ENCODE measurements at places on chromosomes 6 and 20.

GRCh38 chr6:4774715-4775493 lies 1.3 kb upstream of the CDYL start:
- DNase-seq = no peak

DNA sequence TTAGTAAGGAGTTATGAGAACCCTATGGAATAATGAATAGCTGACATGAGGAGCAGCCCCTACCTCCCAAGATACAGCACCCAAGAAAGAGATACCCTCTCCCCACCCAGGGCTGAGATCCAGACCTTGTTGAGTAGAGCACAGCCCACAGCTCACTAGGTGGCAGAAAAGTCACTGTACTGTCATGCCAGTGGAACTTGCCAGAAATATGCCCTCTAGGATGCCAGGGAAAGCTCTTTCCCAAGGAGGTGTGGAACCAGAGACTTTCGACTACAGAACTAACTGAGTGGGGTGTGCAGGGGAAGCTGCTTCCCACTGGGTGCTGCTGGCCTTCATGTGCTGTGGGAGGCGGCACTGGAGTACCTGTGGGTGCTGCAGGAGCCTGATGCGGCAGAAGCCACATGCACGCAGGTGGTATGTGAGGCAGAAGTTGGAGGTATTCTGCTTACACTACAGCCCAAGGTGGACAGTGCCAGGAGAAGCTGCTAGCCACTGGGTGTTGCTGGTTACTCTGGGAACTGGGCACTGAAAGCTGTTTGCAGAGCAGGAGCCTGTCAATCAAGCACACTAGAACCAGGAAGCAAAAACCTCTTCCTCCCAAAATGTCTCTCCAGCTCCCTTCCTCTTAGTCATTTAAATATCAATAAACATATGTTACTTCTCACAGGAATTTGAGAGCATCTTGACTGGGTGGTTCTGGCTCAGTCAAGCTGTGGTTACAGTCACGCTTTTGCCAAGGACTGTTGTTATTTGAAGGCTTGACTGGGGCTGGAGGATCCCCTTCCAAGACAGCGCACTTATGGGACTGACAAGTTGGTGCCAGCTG lies 17.8 kb downstream of the ARMC12 start:
- DNase-seq = no peak

- DNase-seq = no peak
Measured at GRCh38 chr6:42372699-42373098, 79.0 kb downstream of the TRERF1 start.

GRCh38 chr6:108168501-108169463 lies 3.0 kb downstream of the NR2E1 start:
- DNase-seq = no peak

DNA sequence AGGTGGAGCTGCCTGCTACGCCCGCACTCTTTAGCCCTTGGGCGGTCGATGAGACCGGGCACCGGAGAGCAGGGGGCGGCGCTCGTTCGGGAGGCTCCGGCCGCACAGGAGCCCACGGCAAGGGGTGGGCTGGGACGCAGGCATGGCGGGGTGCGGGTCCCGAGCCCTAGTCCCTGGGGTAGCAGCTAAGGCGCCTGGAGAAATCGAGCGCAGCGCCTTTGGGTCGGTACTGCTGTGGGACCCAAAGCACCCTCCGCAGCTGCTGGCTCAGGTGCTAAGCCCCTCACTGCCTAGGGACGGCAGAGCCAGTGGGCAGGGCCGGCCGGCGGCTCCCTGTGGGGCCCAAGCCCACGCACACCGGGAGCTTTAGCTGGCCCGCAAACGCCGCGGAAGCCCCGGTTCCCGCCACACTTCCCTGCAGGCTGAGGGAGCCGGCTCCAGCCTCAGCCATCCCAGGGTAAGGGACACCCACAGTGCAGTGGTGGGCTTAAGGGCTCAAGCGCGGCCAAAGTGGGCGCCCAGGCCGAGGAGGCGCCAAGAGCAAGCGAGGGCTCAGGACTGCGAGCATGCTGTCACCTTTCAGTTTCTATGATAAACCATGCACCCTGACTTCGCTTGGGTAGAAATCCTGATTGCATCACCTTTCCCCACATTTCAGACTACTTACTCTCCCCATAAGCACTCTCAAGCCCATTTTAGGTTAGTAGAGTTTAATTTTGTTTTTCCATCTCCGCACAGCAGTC lies 52.0 kb downstream of the MYLIP start:
- no peak for DNase-seq

DNA sequence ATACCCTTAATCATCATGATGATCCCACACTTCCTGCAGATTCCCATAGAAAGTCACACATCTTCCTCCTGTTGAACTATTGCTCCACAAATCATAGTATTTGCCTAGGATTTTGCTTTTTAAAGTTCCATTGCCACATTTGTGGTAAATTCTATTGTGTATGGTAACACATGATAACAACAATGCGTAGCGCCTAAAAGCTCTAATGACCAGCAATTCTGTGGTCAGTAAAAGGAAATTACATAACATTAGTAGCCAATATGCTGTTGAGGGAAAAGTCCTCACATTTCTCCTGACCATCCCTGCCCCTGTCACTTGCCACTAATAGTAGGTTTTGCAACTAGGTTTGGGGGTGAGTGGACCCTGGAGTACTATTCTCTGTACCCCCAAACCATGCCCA lies 31.8 kb upstream of the PDE7B start:
- DNase-seq = no peak

- no peak for DNase-seq
Measured at GRCh38 chr6:157806131-157806855, 16.8 kb upstream of the SNX9 start.

DNA sequence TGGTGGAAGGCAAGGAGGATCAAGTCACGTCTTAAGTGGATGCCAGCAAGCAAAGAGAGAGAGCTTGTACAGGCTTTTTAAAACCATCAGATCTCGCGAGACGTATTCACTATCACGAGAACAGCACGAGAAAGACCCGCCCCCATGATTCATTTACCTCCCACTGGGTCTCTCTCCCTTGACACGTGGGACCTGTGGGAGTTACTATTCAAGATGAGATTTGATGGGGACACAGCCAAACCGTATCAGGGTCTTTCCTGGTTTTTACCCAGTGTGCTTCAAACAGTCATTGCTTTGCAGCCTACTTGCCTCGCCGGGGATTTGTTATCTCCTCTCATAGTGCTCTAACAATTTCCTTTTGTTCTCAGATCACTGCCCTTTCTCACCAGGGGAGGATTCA lies 108.2 kb downstream of the UST start:
- no peak for DNase-seq

- peak; percentile 95 for DNase-seq
Measured at GRCh38 chr6:129500958-129501739, 208.8 kb downstream of the ARHGAP18 start.

- DNase-seq = no peak
Measured at GRCh38 chr6:30719356-30719755, 796 bp upstream of the TUBB start.

- DNase-seq = no peak
Measured at GRCh38 chr6:89290401-89291155, 24.5 kb downstream of the GABRR2 start.

- no peak for DNase-seq
Measured at GRCh38 chr20:38776363-38776762, 28.1 kb downstream of the ACTR5 start.

DNA sequence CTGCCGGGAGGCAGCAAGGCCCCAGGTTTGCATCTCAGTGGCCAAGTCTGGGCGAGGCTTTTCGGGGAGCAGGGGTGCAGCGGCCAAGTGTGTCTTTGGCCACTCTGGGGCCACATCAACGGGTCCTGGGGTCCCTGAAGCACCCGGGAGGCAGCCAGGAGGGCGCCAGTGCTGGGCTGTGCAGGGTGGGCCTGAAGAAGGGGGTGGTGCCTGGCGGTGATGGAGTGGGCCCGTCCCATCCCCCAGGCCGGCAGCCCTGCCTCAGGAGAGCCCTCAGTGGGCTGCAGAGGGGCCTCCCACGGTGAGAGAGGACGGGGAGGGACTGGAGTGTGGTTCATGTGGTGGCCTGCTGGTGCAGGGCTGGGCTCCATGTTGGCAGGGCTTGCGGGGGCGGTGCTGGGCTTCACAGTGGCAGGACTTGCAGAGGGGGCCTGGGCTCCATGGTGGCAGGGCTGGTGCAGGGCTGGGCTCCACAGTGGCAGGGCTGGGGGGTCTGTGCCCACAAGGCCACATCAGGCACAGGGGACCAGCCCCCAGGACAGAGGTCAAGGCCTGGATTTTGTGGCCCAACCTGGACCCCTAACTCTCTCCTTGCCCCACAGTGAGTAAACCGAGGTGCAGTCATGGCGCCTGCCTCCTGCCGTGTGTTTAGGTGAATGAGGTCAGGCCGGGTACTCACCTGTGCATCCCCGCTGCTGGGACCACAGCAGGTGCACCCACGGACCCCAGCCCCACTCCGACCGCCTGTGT lies 10.5 kb upstream of the BHLHE23 start:
- no peak for DNase-seq

DNA sequence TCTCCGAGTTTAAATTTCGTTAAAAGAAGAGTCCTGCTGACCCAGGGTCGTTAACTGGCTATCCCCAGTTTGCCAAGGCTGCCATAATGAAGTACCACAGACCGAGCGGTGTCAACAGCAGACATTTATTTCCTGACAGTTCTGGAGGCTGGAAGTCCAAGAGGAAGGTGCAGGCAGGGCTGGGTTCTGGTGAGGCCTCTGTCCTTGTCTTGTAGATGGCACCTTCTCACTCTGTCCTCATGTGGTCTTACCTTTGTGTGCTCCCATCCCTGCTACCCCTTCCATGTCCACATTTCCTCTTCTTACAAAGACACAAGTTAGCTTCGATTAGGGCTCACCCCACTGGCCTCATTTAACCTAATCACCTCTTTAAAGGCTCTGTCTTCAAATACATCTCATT lies 29.8 kb upstream of the EEF1E1 start:
- DNase-seq = no peak

- peak; percentile 59 for DNase-seq
Measured at GRCh38 chr6:57173886-57174510, 1.9 kb downstream of the BAG2 start.
